ENCODE measurements at places on chromosomes 5 and 9.

- DNase-seq = no peak
Measured at GRCh38 chr5:174187001-174187400, 141.5 kb downstream of the NSG2 start.

GRCh38 chr5:36200513-36200912, 41.2 kb downstream of the NADK2 start:
- no peak for DNase-seq

- DNase-seq = no peak
Measured at GRCh38 chr5:28463728-28464127, 1425.3 kb upstream of the CDH9 start.

DNA sequence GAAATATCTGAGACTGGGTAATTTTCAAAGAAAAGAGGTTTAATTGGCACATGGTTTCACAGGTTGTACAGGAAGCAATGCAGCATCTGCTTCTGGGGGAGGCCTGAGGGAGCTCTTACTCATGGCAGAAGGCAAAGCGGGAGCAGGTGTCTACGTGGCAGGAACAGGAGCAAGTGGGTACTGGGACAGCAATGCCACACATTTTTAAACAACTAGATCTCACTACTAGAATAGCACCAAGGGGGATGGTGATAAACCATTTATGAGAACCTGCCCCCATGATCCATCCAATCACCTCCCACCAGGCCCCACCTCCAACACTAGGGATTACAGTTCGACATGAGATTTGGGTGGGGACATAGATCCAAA, 47.6 kb upstream of the HOMER1 start:
- no peak for DNase-seq

- DNase-seq = no peak
Measured at GRCh38 chr5:89313044-89313443, 430.1 kb upstream of the MEF2C start.

GRCh38 chr5:133406208-133406976, 205.9 kb downstream of the FSTL4 start:
- no peak for DNase-seq

DNA sequence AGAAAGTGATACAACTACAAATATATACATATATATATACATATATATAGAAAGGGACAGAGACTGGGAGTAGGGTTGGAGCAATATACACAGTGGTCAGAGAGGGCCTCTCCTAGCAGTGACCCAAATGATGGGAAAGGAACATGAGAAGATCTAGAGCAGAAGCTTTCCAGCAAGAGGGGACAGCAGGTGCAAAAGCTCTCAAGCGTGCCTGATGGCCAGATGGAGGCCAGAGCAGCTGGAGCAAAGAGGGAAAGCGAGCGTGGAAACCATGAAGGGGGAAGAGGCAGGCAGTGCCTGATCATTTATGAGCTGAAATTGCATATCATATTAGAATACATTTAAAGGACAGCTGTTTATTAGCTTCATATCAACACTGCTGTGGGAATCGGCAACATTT, 7.6 kb upstream of the GRPEL2 start:
- no peak for DNase-seq

- no peak for DNase-seq
Measured at GRCh38 chr5:135568923-135569360, 9.8 kb downstream of the CXCL14 start.

GRCh38 chr5:57431759-57432158, 50.9 kb downstream of the ACTBL2 start:
- no peak for DNase-seq

GRCh38 chr5:159071382-159071781, 28.3 kb downstream of the EBF1 start:
- no peak for DNase-seq

DNA sequence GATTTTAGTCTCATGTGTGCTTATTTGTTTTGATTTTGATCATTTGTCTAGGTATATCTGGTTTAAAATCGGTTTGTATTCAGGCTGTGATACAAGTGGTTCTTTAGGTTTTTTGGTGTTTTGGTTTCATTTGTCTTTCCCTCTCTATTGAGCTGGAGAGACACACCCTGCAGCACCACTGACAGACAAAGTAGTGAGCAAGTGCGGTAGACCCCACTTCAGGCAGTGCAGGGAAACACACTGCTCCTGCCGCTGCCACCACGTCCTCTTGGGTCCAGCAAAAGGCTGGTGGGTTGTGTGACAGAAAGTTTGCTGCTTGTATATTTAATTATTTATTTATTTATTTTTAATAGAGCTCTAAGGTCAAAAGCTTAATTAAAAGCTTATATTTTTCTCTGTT, 801.0 kb downstream of the NR2F1-AS1 start:
- no peak for DNase-seq

DNA sequence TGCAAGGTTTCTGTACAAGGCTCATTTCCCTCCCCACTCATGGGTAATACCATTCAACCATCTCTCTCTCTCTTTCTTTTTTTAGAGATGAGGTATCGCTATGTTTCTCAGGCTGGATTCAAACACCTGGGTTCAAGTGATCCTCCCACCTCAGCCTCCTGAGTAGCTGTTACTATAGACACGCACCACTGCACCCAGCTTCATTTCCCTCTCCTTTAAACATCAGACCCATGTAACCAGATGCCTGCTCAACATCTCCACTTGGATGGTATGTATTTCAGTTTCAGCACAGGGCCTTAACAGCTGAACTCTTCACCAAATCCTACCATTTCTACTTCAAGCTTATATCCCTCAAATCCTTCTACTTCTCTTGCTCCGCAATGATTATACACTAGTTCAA, 117.4 kb downstream of the SSBP2 start:
- DNase-seq = no peak

DNA sequence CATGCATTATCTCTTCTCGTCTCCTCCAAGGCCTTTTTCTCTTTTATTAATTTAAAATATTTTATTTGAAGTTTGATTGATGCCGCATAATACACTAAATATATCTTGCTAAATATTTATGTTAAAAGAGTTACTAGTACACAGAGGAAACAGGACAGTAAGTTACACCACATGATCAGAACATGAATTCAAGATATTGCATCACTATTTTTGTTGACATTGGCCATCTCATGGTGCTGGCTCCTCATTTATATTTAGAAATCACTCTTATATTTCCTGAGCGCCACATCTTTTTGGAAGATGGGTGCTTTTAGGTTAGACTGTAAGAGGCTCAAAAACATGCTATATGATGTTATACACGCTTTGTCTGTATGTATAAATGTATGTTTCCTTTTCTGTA, 23.0 kb downstream of the SPEF2 start:
- no peak for DNase-seq

GRCh38 chr9:34651876-34652601, at the start of gene IL11RA:
IL11RA (plus strand) TSS chr9:34652185; CDS start chr9:34655218, 3,033 bp downstream.
- DNase-seq = no peak

GRCh38 chr5:17056141-17056631, 120.1 kb upstream of the MYO10 start:
- DNase-seq = no peak

DNA sequence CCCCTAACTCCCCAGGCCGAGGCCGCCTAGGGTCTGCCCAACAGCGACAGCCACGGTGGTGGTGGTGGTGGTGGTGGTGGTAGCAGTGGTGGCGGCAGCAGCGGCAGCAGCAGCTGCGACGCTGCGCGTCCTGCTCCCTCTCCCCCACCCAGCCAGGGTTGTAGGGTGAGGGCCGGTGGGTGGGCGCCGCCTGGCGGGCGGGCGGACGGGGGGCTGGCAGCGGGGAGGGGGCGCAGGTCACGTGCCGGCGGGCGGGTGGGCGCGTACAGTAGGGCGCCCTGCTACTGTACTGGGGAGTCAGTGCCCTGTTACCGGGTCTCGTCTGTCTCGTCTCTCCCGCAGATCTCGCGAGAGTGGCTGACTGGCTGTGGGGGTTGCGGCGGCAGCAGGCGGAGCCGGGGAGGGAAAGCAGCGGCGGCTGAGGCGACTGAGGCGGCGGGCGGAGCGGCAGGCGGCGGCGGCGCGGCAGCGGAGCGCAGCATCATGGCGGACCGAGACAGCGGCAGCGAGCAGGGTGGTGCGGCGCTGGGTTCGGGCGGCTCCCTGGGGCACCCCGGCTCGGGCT, at the start of gene PURA:
Gene PURA, plus strand, starts transcription at position 411 of the 565 bp plus-strand sequence. Its CDS starts 73 bp downstream, at position 484.
- DNase-seq = peak; percentile 48

DNA sequence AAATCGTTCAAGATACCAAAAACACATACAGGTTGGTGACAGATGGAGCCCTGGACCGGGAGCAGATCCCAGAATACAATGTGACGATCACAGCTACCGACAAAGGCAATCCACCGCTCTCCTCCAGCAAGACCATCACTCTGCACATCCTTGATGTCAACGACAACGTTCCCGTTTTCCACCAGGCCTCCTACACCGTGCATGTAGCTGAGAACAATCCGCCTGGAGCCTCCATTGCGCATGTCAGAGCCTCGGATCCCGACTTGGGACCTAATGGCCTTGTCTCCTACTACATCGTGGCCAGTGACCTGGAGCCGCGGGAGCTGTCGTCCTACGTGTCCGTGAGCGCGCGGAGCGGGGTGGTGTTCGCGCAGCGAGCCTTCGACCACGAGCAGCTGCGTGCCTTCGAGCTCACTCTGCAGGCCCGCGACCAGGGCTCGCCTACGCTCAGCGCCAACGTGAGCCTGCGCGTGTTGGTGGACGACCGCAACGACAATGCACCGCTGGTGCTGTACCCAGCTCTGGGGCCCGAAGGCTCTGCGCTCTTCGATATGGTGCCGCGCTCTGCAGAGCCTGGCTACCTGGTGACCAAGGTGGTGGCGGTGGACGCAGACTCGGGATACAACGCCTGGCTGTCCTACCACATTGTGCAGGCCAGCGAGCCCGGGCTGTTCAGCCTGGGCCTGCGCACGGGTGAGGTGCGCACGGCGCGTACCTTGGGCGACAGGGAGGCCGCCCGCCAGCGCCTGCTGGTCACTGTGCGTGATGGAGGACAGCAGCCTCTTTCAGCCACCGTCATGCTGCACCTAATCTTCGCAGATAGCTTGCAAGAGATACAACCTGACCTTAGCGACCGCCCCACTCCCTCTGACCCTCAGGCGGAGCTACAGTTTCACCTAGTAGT, 1.8 kb downstream of the PCDHGB3 start:
- no peak for DNase-seq

DNA sequence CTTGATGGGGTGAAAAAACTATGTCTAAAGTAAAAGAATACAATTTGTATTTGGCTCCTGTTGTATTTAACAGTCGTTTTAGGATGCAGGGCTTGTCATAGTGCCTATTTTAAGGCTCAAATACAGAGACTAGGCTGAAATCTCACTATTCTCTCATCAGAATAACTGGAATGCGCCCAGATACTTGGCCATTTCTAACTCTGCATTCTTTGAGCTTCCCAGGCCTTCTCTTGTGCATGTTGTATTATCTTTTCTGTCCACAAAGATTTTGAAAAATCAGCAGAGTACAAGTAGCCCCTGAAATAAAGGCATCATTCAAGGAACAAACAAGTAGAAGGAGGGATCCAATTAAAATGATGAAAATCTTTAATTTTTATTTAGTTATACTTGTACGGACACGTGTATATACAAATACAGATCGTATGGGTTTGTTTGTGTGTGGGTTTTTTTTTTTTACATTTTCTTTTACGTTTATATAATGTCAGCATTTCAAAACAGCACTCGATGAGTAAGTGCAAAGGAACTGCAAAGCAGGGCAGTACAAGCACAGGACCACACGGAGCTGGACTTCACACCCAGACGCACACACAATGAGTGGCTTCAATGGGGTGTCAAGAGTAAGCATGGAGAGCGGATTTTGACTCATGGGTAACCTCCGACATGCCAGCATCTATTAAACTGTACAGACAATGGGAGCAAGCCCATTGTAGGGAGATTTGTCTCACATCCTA, 294.0 kb downstream of the EFNA5 start:
- DNase-seq = no peak

- DNase-seq = no peak
Measured at GRCh38 chr9:27168496-27168895, 59.5 kb downstream of the TEK start.

DNA sequence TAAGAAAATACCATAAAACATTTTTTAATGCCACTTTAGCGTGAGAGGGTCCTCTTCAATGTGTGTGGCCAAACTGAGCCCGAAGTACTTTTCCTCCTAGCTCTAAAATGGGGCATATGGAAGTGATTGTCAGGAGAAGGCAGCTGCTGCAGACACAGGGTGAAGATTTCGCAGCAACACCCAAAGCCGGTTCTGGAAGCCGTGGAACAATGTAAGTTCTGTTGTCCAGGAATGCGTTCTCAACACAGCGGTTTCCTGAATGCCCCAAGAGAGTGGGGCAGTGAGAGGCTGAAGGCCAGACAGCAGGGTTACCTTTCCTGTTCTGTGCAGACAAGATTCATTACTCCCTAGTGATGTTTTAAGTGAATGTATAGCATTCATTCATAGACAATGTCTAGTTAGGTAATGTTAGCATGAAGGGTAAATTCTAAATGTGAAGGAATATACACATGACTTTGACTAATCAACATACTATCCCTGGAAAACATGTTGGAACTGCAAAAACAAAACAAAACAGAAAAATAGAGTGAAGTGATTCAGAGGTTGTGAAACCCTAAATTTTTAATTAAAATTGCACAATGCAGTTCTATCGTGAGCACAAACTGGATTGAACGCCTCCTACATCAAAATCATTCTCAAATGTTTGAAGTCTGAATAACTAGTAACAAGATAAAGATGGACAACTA, 197.0 kb upstream of the SEMA6A start:
- DNase-seq = no peak

GRCh38 chr5:102782217-102782872, 27.2 kb downstream of the PAM start:
- DNase-seq = no peak

- no peak for DNase-seq
Measured at GRCh38 chr5:31563216-31563615, 31.1 kb downstream of the C5orf22 start.

- DNase-seq = no peak
Measured at GRCh38 chr9:14437354-14438231, 123.7 kb upstream of the NFIB start.

DNA sequence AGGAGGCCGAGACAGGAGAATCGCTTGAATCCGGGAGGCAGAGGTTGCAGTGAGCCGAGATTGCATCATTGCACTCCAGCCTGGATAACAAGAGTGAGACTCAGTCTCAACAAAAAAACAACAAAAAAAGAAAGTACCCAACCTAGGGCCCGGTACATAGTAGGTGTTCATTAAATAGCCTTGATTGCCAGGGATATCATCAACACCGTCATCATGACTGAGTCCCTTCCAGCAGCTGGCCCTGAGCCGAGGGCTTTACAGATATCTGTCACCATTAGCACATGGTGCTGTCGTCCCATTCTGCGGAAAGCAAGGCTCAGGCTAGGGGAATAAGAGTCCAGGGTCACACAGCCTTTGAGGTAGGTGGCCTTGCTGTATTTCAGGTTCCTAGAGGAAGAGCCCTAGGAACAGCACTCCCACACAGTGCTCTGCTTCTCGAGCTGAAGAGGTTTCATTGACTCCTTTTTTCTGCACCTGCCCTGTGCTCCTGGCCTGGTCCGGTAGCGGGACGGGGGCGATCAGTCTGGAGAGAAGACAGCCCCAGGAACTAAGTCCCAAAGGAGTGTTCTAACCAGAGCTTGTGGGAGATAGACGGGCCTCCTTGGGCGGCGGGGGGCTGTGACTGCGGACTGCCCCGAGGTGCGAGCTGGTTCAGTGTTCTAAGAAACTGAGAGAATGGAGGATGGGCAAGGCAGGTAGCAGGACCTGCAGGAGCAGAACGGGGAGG, 48.2 kb downstream of the CXXC5 start:
- DNase-seq = no peak

All from BJ (cell line).